ENCODE measurements at places on chromosomes 16 and 17.

- peak; percentile 23 for DNase-seq
These were observed 74.4 kb downstream of the PCTP start for GRCh38 chr17:55825213-55825612.

DNA sequence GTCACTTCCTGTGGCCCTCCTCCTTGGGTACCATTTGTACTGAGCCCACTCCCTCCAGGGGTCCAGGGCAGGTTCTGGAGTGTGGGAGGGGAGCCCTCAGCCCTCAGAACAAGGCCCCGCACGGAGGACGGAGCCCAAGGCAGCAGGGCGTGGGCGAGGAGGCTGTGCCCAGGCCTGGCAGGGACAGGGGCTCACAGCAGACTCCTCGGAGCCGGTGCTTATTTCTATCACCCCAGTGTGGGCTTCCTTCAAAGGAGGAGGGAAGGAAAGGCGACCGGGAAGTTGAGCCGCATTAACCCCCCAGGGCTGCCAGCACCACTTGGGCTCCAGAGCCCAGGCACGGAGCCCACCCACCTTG, 54.0 kb downstream of the ABR start:
- no peak for DNase-seq

DNA sequence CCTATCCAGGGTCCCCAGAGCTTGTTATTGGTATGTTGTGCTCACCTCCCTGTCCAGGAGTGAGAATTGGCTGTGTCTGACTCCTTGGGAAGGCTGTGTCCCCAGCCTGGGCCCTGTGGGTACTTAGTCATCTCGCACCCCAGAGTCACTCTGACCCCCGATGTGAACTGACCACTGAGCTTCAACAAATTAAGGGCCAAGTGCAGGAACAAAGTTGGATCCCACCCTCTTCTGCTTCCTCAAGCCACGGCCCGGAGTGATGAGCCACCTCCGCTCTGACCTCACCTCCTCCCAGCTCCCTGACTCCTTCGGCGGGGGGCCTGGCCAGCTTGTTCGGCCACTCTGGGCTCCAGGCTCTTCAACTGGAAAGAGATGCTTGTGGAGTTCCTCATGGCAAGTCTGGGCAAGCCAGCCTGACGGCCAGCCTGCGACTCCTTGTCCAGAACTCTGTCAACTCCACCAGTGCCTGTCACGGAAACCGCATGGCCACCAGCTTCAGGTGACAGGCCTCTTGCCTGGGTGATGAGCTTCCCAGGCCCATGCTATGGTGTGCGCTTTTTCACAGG, 22.3 kb upstream of the MPRIP start:
- DNase-seq: no peak

GRCh38 chr16:48576927-48577326, 33.1 kb downstream of the N4BP1 start:
- DNase-seq: peak; percentile 69

DNA sequence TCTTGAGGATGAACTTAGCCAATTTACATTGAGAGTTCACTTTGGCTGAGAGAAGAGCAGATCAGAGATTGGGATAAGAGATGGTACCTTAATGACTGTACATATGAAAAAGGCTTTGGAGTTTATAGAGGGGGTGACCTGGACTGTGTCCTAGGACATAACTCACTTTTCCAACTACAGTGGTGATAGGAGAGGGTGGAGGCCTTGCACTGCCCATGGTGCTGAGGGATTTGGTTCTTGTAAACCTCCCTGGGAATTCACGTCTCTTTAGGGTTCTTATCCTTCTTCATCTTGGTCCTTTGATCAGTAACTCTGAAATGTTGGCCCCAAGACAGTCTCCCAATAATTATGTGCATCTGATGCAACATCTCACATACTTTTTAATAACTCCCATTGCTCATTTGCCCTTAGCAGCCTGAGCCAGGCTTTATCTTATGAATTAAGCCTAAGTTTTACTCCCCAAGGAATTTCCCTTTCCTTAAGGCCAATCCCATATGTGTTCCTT, at the start of gene OR4D1:
OR4D1 (plus strand) TSS at position 455 of the 505 bp plus-strand sequence. CDS start 6,770 bp downstream, outside the sequence.
- no peak for DNase-seq

DNA sequence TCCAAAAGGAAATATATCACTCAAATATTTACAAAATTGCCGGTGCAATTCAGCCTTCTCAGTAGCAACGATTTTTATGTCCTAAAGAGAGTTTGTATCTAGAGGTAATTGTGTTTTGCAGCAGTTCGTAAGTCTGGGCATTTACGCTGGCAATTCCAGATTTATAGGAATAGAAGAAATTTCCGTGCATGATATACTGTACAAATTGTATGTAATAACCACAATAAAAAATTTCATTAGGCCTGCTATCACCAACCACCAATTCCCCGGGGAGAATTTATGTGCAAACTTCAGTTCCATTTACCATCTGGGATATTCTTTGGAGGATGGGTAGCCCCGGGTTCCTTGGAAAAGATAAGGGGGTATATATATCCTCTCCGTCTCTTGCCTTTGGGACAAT, 401.5 kb downstream of the TMEM114 start:
- no peak for DNase-seq

GRCh38 chr17:81701288-81702071, 1.7 kb upstream of the MRPL12 start:
- peak; percentile 46 for DNase-seq

Data from activated CD4-positive, alpha-beta T cell treated with anti-CD3 and anti-CD28 coated beads, Interleukin-10, Interleukin-2, amounts not matched to agents 100 ng/mL and 50 ng/mL, durations not matched to agents 16 hours and 8 hours (primary cell).